ENCODE measurements at places on chromosomes 12 and 14.

- no peak for DNase-seq
Observed at GRCh38 chr12:114592946-114593345, 91.0 kb downstream of the TBX3 start.

DNA sequence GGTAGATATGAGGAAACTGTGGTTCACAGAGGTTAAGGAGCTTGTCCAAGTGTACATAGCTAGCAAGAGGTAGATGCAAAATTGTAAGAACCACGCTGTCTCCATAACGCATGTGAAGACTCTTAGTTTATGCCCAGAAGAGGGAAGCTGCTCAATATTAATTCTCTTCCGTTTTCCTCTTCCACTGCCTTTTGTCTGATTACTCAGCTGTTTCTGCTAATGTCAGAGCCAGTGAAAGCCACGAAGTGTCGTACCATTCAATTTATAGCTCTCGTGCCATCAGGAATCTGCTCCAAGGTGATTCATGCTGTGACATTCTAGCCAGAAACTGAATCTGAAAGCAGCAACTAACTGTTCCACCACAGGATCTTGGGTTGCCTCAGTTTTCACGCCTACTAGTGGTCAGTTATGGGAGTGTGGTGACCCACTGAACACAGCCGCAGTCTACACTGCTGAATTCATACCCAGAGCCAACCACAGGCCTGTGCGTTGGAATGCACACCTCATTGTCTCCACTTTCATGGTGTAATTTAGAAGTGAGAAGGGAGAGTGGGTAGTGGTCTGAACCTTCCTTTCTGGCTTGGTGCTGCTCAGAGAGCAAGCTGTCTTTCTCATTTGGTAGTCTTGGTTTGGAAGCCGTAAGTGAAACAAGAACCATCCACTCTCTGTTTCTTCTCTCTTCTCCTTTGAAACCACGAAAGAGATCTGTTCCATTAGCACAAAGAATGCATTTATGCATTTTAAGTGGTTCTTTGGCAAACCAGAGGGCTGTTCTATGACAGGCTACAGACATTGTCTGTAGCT is 74.2 kb upstream of the NAP1L1 start:
- DNase-seq = no peak

- DNase-seq = no peak
Observed at GRCh38 chr14:69716478-69717187, 50.3 kb upstream of the SRSF5 start.

GRCh38 chr12:66836623-66837310 is 157.9 kb upstream of the GRIP1 start:
- DNase-seq = no peak

DNA sequence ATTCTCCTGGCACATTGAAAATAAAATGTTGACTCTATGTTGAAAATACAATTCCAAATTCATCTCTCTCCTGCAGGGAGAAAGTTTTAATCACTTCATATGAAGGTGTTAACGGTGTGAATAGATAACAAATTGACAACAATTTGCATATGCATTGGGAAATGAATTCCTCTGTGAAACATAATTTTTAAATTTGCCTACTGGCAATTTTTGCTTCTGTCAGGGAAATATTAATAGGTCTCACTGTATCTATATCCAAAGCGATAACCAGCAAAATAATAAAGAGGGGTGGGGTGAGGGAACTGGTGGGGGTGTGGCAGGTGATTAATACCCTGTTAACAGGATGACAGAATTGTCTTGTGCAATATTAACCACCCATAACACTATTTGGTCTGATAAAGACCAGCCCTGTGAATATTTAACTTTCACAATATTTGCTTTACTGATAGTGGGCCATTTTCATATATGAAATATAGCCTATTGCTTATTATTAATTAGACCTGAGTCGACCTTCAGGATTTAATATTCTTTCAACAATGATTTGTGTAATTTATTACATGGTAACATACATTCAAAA is 239.0 kb upstream of the SSTR1 start:
- no peak for DNase-seq

GRCh38 chr14:60161196-60162107 is 3.7 kb downstream of the DHRS7 start:
- DNase-seq = no peak

GRCh38 chr12:4036671-4037271 is 163.6 kb upstream of the PARP11 start:
- DNase-seq = no peak
